Vagina (tissue), 2 donors: ENCODE measurements at places on chromosomes 12 and 14. TPM values are rescaled to one million over a fixed set of nuclear protein-coding genes. Genes with fewer than 3 reads are reported as not detected.

KRT79 gene
- 1.7 TPM for total RNA-seq

SDS gene
- not detected for total RNA-seq

SLCO1B1 gene
- total RNA-seq = not detected

NDUFA12 gene
- total RNA-seq = 79.3 TPM

SLC10A1 gene
- total RNA-seq = not detected

LRIG3 gene
- 54.0 TPM for total RNA-seq

GALNT16 gene
- total RNA-seq = 5.2 TPM

OR5AU1 gene
- total RNA-seq = not detected

NINJ2 gene
- total RNA-seq = 23.8 TPM

CCDC177 gene
- total RNA-seq = not detected

CLEC2A gene
- not detected for total RNA-seq

KRT6B gene
- total RNA-seq = 184 TPM

MIS18BP1 gene
- total RNA-seq = 18.7 TPM

NPFF gene
- not detected for total RNA-seq

SOCS4 gene
- 10.6 TPM for total RNA-seq

DPY19L2 gene
- 9.6 TPM for total RNA-seq

PPM1H gene
- 0.49 TPM for total RNA-seq

REM2 gene
- 3.9 TPM for total RNA-seq

LYZ gene
- total RNA-seq = 15.2 TPM

RPL10L gene
- total RNA-seq = not detected

GRIP1 gene
- total RNA-seq = 4.2 TPM

ASCL1 gene
- not detected for total RNA-seq

PLCZ1 gene
- total RNA-seq = not detected

DAO gene
- total RNA-seq = not detected

SERPINA10 gene
- total RNA-seq = not detected

SLC35F4 gene
- total RNA-seq = not detected

C12orf54 gene
- not detected for total RNA-seq

GLT1D1 gene
- 0.74 TPM for total RNA-seq

GLT8D2 gene
- total RNA-seq = 11.0 TPM

CPNE8 gene
- 15.0 TPM for total RNA-seq

OR6C2 gene
- not detected for total RNA-seq

KLRG1 gene
- 3.7 TPM for total RNA-seq

CLEC6A gene
- total RNA-seq = not detected

VDR gene
- 23.6 TPM for total RNA-seq

PKP2 gene
- 16.2 TPM for total RNA-seq

CD9 gene
- 366 TPM for total RNA-seq

TSPAN11 gene
- 2.5 TPM for total RNA-seq

PAPOLA gene
- total RNA-seq = 143 TPM

ESYT1 gene
- 140 TPM for total RNA-seq

NGB gene
- 1.7 TPM for total RNA-seq

PTGER2 gene
- 10.3 TPM for total RNA-seq

MTRFR gene
- 12.8 TPM for total RNA-seq

TAS2R20 gene
- total RNA-seq = 4.7 TPM

FOXN4 gene
- not detected for total RNA-seq

PRB2 gene
- total RNA-seq = not detected

PTPRQ gene
- total RNA-seq = 0.25 TPM

DDX24 gene
- 109 TPM for total RNA-seq

SERPINA5 gene
- 3.7 TPM for total RNA-seq

FOXG1 gene
- total RNA-seq = not detected

ETFBKMT gene
- total RNA-seq = 0.98 TPM

PRKD1 gene
- 11.8 TPM for total RNA-seq

PZP gene
- not detected for total RNA-seq

OVCH1 gene
- 0.25 TPM for total RNA-seq

VCPKMT gene
- total RNA-seq = 2.5 TPM
